Foreskin keratinocyte (primary cell): ENCODE measurements at places on chromosomes 5 and 9. TPM values are rescaled to one million over a fixed set of nuclear protein-coding genes. Genes with fewer than 3 reads are reported as not detected.
A peak's percentile ranks its signal among the peaks of the same experiment; 100 is the strongest.

DNA sequence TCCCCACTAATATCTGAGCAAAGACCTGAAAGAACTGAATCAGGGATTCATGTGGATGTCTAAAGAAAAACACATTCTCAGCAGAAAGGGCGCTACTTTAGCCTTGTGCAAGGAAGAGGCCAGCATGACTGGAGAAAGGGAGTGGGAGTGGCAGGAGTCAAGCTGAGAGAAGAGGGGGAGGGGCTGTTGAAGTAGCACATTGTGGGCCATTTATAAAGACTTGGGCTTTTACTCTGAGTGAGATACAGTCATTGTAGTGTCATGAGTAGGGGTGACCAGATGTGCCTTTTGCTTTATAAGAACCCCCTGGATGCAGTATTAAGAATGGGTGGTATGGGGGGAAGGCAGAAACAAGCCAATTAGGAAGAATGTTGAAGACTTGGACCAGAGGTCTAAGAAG lies 452.8 kb downstream of the ENC1 start:
- DNase-seq, result no peak

The NUTM2G gene
- not detected in 2 replicates for total RNA-seq

The NRARP gene
- 0.81 and 1.1 TPM in 2 replicates for total RNA-seq

GRCh38 chr9:6355728-6356127 lies 27.6 kb downstream of the TPD52L3 start:
- DNase-seq, result no peak

DNA sequence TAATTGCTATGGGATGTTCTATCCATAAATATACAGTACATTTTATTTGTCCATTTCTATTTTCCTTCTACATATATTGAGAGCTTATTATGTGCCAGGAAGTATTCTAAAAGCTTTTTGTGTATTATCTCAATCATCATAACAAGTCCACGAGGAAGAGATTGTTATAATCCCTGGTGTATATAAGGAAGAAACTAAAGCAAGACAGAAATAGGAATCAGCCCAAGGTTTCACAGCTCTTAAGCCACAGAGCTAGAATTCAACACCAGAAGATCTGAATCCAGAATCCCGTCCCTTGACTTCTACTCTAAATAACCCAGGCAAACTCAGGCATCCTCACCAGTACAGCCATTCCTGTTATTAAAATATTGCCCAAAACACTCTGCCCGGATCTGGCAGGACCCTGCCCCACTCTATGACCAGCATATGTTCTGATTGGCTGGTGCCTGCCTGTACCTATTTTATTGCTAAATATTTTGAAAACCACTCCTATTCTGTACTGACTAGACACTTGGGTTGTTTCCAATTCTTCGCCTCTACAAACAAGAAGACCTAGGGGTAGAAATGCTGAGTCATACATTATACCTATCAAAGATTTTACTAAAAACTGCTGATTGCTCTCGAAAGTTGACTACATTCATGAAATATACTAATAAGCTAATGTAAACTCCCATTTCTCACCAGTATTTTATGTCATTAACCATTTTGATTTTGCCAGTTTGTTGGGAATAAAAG lies 297.4 kb downstream of the ENC1 start:
- DNase-seq, result peak; percentile 58

- DNase-seq, result no peak
Measured at GRCh38 chr5:131394128-131394527, 130.3 kb downstream of the CDC42SE2 start.

- peak; percentile 28 for DNase-seq
Measured at GRCh38 chr9:27247756-27248155, 49.2 kb downstream of the EQTN start.

- peak; percentile 70 for DNase-seq
Measured at GRCh38 chr5:153901449-153901848, 137.3 kb downstream of the FAM114A2 start.

The CCL19 gene
- not detected in 2 replicates for total RNA-seq

GRCh38 chr5:36777105-36777757 lies 99.3 kb upstream of the NIPBL start:
- no peak for DNase-seq

GRCh38 chr5:155299386-155300005 lies 285.9 kb downstream of the KIF4B start:
- no peak for DNase-seq

GRCh38 chr5:53481887-53482716 lies 1.7 kb downstream of the FST start:
- no peak for DNase-seq

- no peak for DNase-seq
Measured at GRCh38 chr5:142356349-142356715, 31.5 kb upstream of the SPRY4 start.

- no peak for DNase-seq
Measured at GRCh38 chr9:90259311-90260246, 383.0 kb downstream of the DIRAS2 start.

- DNase-seq, result peak; percentile 26
Measured at GRCh38 chr9:69346596-69347390, 21.8 kb downstream of the ENTREP1 start.

The ASS1 gene
- total RNA-seq, result 40.8 and 62.6 TPM in 2 replicates

- peak; percentile 22 for DNase-seq
Measured at GRCh38 chr9:106529616-106530015, 333.4 kb upstream of the ZNF462 start.

The PGM5 gene
- total RNA-seq, result not detected in 2 replicates

DNA sequence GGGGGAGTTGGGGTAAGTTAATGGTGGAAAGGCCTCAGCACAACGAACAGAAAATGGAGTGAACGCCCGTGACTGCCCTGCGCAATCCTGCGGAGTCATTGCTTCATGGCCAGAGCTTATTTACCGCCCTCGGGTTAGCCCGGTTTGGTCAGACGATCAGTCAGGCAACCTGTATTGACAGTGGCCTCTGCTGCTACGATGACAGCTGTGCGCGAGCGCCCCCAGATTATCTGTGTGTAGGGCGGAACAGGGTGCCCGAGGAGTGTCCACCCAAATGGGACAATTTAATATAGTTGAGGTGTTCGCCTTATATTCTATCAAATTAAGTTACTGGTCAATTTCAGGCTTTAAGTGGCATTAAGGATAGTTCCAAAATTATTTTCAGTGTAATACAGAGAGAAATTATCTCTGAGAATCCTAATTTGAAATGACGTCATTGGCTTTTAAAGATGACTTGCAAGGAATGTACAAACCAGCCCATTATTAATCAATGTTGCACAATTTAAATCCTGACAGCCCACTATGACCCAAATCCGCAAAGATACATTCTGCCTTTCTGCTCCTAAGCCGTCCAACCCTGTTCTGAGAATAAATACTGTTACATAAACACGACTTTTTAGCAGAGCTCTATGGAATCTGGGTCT lies 879 bp upstream of the UBQLN1 start:
- DNase-seq, result peak; percentile 53

DNA sequence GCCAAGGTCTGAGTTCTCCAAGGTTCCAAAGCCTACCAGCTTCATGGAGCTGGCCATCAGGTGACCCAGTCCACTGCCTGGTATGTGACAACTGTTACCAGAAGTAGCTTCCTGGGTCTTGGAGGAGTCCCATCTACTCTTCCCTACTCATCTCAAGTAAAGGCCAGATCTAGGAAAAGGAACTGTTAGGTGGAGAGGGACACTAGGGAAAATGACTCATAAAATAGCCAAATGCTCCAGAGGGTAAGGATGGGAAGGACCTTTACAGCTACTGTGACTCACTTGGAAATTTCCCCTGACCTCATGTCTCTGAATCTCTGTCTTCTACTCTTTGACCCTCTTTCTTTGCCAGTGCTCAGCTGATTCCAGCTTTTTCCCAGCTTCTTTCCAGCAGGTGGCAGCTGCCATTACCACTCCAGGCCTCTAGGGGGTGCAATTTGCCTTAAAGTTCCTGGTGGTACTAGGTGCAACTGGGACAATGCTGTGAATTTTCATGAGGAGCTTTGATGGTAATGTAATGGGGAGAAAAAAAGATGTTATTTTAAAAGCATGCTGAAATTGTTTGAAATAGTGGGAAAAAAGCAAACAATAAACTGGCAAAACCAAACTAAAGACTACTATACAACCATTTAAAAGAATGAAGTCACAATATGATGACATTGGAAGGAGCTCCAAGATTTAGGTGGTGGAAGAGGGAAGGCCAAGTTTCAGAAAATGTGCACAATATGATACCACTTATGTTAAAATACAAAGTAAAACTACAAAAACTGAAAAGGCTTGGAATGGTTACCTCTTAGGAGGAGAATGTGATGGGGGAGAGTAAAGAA lies 27.1 kb upstream of the MYORG start:
- DNase-seq, result peak; percentile 19

GRCh38 chr9:131776473-131776872 lies 36.6 kb upstream of the RAPGEF1 start:
- DNase-seq, result no peak

The CD72 gene
- total RNA-seq, result 0.20 and 0.28 TPM in 2 replicates

GRCh38 chr5:81779125-81779915 lies 28.4 kb upstream of the SSBP2 start:
- DNase-seq, result no peak

DNA sequence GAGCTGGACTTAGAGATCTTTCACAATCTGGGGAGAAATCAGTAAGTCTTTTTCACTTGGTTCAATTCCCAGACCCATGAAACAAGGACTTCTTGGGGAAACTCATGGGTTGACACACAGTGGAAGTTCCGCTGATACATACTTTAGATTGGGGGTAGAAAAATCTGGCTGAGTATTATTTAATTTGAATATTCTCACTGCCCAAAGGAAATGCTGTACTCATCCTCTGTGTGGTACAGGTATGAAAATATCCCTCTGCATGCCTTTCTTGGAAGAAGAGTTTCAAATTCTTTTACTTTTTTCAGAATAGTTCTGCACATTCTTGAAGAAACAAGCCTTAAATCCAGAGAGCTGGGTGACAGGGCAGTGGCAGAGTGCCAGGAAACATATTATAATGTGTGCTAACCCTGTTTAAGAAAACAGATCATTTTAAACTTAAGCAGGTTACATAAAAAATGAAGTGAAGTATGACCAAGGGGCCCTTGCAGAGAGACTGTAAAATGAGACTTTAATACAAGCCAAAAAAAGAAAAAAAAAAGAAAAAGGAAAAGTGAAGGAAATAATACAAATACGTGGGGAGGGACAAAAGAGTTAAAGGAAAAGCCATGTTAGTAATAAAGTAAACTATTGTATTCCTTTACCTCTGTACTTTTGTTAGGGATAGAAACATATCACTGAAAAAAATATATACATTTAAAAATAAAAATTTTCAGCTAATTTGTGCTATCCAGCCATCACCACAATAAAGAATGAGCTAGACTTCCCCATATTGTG lies 173.4 kb upstream of the NR3C1 start:
- peak; percentile 54 for DNase-seq

- DNase-seq, result no peak
Measured at GRCh38 chr5:124514956-124515355, 231.5 kb downstream of the ZNF608 start.

The SLC22A4 gene
- 1.4 and 1.7 TPM in 2 replicates for total RNA-seq

DNA sequence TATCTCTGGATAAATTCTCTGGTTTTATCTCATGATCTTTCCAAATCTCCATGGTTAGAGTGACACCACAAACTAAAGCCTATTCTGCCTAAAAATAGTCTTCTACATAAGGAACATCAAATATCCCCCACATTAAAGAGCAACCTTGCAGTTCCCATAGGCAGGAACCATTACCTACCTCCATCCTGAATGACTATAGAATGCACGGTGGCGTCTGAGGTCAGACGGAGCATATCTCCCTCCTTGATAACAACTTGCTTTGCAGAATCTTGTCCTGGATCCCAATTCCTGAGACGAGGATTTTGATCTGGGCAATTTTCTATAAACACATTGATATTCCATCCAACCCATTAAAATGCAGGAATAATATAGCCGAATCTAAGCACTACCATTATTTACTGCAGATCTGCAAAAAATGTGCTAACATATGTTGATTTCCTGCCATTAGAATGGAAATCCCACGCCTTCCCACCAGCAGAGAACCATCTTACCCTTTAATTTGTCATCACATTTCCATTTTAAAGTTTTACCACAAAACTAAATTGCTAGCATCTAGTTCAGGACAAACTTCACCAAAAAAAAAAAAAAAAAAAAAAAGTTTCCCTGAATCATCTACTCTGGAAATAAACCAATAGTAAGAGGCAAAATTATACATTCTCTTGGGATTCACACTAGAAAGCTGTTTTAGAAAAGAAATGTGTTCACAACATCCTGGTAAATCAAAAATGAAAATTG lies 22.1 kb downstream of the CEMIP2 start:
- no peak for DNase-seq

The WDR38 gene
- not detected in 2 replicates for total RNA-seq

GRCh38 chr5:151173711-151174611 lies 16.4 kb upstream of the ANXA6 start:
- DNase-seq, result no peak

- no peak for DNase-seq
Measured at GRCh38 chr9:33453286-33453860, 6.0 kb upstream of the AQP3 start.

DNA sequence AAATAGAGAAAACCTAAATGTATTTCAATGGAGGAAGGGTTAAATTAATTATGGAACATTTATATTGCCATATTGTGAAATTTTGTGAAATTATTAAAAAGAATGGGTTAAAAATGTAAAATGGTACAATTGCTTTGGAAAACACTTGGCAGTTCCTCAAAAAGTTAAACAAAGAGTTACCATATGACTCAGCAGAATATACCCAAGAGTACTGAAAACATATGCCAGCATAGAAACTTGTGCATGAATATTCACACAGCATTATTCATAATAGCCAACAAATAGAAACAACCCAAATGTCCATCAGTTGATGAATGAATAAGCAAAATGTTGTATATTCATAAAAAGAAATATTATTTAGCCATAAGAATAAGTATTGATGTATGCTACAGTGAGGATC lies 181.0 kb upstream of the MAST4 start:
- peak; percentile 9 for DNase-seq

The FAM200C gene
- total RNA-seq, result 2.6 and 3.2 TPM in 2 replicates

DNA sequence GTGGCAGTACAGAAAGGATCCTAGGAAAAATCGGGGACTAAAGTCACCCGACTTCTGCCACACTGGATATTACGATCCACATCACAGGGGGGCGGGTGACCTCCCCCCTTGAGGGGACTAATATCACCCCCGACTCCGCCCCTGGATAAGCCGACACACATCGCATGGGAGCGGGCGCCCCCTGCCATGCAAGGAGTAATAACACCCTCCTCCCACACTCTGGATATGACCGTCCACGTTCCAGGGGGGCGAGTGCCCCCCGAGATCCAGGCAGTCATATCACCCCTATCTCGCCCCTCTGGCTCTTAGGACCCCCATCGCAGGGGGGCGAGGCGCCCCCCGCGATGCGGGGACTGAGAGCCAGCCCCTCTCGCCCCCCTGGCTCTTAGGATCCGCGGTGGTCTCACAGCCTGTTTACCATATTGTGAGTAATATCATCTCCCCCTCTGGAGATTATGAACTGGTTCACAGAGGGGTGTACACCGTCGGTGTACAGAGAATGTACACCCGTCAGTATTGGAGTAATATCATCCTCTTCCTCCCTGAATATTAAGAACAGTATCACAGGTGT lies 423.0 kb downstream of the DIRAS2 start:
- no peak for DNase-seq

DNA sequence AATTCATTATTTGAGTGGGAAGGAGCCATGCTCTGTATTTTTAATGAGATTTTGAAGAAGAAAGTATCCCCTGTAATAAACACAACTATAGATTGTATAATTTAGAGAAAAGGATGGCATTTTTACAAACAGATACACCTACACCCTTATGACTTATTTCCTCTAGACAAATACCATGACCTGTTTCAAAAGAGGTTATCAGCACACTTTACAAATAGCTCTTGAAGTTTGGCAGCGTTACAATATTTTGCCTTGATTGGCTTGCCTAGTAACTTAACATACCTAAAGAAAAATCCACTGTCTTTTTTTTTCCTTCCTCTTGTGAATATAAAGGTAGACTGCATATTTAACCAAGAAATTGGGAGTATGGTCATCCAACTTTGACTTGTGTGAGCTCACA lies 28.5 kb upstream of the CETN3 start:
- no peak for DNase-seq

- peak; percentile 89 for DNase-seq
Measured at GRCh38 chr9:123225374-123225813, 43.0 kb downstream of the STRBP start.
